ENCODE measurements at places on chromosomes 7 and 10.

- no peak for DNase-seq
These were observed 35.0 kb downstream of the PIK3AP1 start for GRCh38 chr10:96685306-96685705.

DNA sequence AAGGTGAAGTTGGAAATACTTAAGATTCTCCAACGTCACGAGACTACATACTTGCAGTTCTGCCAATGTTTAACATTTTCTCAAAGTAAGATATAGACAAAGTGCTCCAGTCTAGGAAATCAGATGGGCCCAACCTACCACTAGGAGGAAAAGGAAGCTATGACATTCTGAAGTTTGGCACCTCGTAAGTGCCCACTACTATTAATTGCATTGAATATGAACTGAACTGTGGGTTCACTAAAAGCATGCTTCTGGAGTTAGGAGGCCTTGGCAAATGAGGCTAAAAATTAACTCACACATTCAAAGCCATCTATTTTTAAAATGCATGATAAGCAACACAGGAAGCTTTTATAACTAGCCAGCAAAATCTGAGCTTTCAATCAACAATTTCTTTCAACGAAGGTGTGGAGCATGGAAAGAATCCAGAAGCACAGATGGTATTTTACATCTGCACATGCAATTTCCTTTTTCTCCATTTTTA lies 149.7 kb downstream of the LRRTM3 start:
- DNase-seq = no peak

GRCh38 chr7:127979113-127979727 lies 52.0 kb downstream of the LRRC4 start:
- no peak for DNase-seq

GRCh38 chr10:80900661-80901060 lies 363.0 kb downstream of the SH2D4B start:
- DNase-seq = no peak

- peak; percentile 98 for DNase-seq
These were observed 37.4 kb upstream of the EEPD1 start for GRCh38 chr7:36115448-36116321.

GRCh38 chr10:104612571-104613205 lies 28.4 kb upstream of the SORCS3 start:
- no peak for DNase-seq

GRCh38 chr10:79127151-79127961 lies 58.6 kb downstream of the ZMIZ1 start:
- DNase-seq = peak; percentile 87

GRCh38 chr10:132624847-132625471 lies 87.4 kb downstream of the INPP5A start:
- no peak for DNase-seq

DNA sequence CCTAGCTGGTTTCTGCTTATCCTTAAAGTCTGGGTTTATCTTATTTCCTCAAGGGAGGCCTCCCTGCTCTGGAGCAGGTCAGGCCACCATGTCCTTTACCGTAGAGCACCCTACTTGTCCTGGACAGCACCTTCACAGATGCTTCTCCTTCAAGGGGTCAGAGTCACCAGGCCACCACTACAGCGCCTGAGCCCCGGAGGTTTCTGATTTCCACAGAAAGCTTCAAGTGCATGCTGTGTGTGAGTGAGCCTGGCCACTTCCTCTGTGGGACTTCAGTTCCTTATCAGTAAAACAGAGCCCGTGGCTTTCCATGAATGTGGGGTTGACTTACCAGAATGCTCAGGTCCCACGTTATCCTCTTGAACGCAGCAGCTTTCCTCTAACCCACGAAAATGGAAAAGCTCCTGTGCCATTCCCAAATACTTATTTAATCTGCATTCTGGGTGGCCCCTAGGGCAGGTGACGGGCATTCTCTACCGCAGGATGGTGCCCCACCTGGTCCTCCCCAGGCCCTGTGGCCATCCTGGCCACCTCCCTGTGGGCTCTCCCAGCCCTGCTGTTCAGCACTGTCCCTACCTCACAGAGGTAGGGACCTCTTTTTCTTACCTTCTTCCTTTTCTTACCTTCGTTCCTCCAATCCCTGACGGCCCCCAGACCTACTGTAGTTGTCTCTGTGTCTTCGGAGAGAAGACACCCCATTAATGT lies 1.4 kb upstream of the DOCK1 start:
- DNase-seq = no peak

- DNase-seq = no peak
These were observed 67.3 kb downstream of the NRBF2 start for GRCh38 chr10:63200431-63200830.

- peak; percentile 84 for DNase-seq
These were observed 35.1 kb upstream of the PCGF5 start for GRCh38 chr10:91185239-91185875.

GRCh38 chr7:142177869-142178268 lies 66.4 kb downstream of the MGAM2 start:
- no peak for DNase-seq

DNA sequence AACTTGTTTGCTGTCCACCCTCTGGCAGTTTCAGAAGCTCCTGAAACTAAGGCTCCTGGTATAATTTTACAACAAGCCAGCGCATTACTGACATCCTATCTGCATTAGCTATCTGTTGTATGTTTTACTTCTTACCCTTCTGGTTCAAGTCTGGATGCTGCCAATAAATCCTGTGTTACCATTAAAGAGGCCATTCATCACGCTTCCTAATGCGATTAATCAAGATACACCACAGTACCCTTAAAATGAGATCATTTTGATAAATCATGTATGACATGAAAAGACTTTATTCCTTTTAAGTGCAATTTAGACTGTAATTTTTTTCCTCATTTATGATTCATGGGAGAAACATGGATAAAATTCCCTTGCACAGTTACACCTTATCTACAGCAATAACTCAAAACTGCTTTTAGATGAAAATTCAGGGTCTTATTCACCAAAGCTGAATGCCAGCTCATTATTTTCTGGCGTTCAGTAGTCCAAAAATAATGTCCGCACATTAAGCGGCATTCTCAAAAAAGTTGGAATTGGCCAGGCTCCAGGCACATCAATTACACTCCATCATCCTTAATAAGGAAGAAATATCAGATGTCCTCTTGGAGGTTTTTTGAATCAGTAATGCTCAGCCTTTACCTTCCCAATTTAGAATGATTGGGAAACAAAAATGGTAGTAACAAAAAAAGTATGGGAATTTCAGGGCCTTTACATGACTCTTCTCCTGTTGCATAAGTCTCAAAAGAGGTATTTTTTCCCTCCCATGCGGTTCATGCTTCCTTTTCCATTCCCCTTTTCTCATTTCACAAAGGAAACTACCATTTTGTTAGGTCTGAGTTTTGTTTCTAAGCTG lies 878.5 kb downstream of the LRMDA start:
- DNase-seq = no peak

DNA sequence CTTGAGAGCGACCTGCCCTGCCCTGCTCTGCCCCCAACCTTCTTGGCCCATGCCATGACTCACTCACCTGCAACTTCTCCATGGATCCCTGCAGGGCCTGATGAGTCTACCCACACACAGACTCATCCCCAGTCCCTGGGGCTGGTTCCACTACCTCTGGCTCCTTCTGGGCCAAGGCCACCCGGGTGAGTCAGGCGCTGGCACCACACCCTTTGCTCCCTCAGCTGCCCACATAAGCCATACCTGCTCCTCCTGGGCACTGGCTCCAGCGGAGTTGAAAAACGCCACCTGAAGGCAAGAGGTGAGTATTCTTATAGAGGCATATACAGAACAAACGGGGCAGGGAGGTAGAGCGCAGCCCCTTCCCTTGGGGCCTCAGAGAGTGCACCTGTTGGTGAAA lies 16.2 kb upstream of the MTPAP start:
- no peak for DNase-seq

DNA sequence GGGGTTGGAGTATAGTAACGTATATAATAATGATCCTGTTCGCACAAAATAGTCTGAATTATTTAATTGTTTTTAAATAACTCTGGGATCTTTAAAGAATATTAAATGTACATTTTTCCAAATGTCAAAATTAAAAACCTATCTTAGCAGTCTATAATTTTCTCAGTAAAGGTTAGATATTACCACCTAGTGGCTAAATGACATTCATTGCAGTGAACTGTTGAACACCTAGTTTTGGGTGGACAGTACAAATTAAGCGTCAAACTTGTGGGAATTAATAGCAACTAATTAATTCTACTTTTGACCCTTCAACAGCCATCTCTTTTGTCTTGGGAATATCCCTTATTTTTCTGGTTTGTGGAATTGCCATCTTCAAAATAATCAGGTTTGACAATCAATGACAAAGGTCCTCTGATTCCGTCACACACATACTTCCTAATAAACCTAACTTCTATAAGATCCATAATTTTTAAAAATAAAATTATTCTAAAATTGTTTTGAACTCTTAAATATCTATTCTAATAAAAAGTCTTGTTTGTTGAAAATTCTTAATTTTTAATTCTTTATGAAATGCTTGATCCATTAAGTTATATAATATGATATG lies 165.7 kb downstream of the SEMA3D start:
- no peak for DNase-seq

DNA sequence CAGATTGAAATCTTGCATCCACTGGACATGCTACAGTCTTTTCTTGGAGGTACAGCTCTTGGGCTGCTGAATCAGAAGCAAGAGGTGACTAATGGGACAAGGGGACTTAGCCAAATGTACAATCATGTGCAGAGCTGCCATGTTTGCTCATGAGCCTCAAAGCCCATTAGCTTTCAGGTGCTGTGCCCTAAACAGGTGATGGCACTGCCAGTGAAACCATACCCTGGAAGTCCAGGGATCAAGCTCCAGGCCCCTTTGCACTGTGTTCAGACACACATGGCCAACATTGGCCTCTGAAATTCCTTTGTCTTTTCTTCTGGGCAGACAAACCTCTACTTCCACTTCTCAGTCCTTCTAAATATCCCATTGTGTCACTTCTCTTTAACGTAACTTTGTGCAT lies 328.2 kb downstream of the GRID1 start:
- no peak for DNase-seq

GRCh38 chr7:79702116-79702515 lies 248.6 kb upstream of the MAGI2 start:
- peak; percentile 15 for DNase-seq

DNA sequence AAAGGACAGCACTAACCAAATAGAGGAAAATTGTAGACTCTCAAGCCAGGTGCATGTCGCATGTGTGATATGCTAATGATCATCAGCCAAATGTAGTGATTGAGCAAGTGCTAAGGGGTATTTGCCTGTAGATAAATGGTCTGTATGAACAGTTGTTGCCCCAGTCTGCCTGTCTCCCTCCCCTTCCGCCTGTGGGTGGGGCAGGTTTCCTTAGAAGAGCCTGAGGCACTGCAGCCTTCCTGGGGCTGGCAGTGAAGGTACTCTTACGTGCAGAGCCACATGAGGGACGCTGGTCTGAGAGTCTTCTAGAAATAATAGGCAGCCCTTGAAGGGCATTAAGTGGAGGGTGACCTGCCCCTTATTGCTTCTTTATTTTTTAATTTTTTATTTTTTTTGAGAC lies 152.1 kb downstream of the SNX10 start:
- no peak for DNase-seq

- no peak for DNase-seq
These were observed 22.4 kb downstream of the ADAP1 start for GRCh38 chr7:931871-932650.

DNA sequence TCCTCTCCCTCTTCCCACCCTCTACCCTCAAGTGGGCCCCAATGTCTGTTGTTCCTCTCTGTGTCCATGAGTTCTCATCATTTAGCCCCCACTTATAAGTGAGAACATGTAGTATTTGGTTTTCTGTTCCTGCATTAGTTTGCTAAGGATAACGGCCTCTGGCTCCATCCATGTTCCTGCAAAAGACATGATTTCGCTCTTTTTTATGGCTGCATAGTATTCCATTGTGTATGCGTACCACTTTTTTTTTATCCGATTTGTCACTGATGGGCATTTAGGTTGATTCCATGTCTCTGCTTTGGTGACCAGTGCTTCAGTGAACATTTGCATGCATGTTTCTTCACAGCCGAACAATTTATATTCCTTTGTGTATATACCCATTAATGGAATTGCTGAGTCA lies 51.7 kb upstream of the ATP6V0A4 start:
- no peak for DNase-seq

GRCh38 chr7:30864101-30864500 lies 47.6 kb upstream of the AQP1 start:
- DNase-seq = no peak

DNA sequence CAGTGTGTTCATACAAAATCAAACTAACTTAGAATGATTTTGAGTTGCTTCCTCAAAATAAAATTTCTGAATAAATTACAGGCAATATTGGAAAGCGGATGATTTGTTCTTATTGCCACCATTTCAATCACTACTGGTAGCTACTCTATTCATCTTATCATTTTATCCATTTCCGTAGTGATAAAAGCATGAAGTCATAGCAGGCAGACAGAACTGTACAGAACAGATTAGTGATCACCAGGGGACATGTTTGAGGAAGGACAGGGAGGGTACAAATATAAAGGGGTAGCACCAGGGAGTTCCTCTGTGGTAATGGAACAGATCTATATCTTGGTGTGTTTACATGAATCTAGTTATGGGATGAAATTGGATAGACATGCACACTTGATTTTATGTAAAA lies 138.5 kb downstream of the WNT2 start:
- DNase-seq = no peak

- DNase-seq = no peak
These were observed 45.4 kb downstream of the CACNB2 start for GRCh38 chr10:18185621-18186020.

- no peak for DNase-seq
These were observed 54.2 kb upstream of the CAMK2B start for GRCh38 chr7:44379366-44380188.

- no peak for DNase-seq
These were observed 173.2 kb downstream of the BUB3 start for GRCh38 chr10:123327450-123327849.

DNA sequence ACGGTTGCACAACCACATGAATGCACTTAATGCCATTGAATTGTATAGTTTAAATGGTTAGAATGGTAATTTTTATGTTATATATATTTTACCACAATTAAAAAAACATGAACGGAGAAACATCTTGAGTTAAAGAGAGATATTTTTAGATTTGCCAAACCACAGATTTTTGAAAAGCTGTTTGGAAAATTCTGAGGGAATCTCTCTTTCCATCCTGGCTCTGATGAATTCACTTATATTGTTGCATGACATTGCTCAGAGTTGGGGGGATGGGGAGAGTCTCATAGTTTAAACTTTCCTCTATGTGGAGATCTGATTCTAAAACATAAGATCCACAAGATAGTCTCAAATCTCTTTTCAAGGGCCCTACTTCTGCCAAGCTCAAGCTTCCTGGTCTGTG lies 275.0 kb upstream of the NPVF start:
- DNase-seq = no peak

- DNase-seq = no peak
These were observed 11.7 kb downstream of the DNAJB6 start for GRCh38 chr7:157348548-157348947.

- no peak for DNase-seq
These were observed 48.9 kb downstream of the RNLS start for GRCh38 chr10:88534072-88534665.
